ENCODE measurements at places on chromosomes 1 and 21. TPM values are rescaled to one million over a fixed set of nuclear protein-coding genes. Genes with fewer than 3 reads are reported as not detected.

DNA sequence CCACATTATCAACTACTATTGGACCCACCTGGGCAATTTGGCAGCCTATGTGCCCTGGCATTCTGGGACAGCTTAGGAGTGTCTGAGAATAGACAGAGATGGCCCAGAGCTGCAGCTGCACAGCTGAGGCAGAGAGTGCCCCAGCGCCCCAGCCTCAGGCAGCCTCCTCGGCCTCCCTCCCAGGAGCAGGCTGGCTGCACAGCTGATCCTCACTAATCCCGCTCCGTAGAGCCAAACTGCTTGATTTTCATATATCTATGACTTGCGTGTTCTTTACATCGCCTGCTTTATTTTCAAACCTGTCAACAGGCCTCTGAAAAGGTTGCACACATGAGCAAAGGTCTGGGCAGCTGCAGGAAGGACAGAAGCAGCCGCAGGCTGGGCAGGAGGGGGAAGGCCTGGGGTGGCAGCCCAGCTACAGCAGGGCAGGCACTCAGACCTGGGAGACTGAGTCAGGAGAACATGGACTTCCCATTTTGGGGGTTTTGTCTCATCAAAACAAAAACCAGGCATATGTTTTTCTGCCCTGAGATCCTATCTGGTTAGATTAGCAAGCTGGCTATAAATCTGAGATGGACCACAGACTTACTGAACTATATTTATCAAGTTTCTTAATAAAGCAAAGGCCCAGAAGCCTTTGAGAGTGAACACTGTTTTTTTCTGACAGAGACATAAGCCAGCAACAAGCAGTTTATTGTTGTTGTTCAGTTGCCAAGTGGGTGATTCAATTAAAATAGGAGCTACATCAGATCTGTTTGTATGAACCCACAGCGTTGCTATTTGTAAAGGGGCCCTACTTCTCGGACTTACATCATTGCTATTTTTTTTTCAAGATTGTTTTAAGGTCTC, 301.8 kb upstream of the DUSP10 start:
- peaks cover 9% of the 10 kb centered on the region for H3K4me1 ChIP-seq
- H3K4me3 ChIP-seq: no peak overlapping the region
- DNase-seq: no peak
- no peaks in the 10 kb centered on the region for H3K27me3 ChIP-seq

Gene TMEM82
- total RNA-seq: not detected

GRCh38 chr1:36775716-36776115, 258.6 kb downstream of the GRIK3 start:
- no peaks in the 10 kb centered on the region for H3K36me3 ChIP-seq
- DNase-seq: no peak
- peaks cover 34% of the 10 kb centered on the region for H3K27me3 ChIP-seq

GRCh38 chr1:194279975-194280374, 1093.6 kb upstream of the B3GALT2 start:
- H3K4me3 ChIP-seq: no peak overlapping the region
- peaks cover 6% of the 10 kb centered on the region for H3K36me3 ChIP-seq
- H3K27ac ChIP-seq: no peak overlapping the region
- H3K4me1 ChIP-seq: peaks cover 2% of the 10 kb centered on the region
- H3K27me3 ChIP-seq: no peaks in the 10 kb centered on the region
- DNase-seq: no peak

Gene CTBS
- total RNA-seq: 12.6 TPM

GRCh38 chr1:171110621-171111326, 20.1 kb downstream of the FMO3 start:
- no peak overlapping the region for H3K27ac ChIP-seq
- H3K27me3 ChIP-seq: peaks cover 12% of the 10 kb centered on the region
- no peak for DNase-seq
- H3K4me3 ChIP-seq: no peak overlapping the region
- no peaks in the 10 kb centered on the region for H3K4me1 ChIP-seq

- no peak overlapping the region for H3K4me3 ChIP-seq
- H3K4me1 ChIP-seq: peaks cover 19% of the 10 kb centered on the region
- H3K27ac ChIP-seq: peak overlapping the region; percentile 71
- H3K36me3 ChIP-seq: peaks cover under 1% of the 10 kb centered on the region
Observed at GRCh38 chr1:199089393-199090122, 450.7 kb downstream of the PTPRC start.

GRCh38 chr1:147225193-147225730, at the start of gene FMO5:
TSS of gene FMO5 (minus strand) at chr1:147225339. CDS start at chr1:147225029, 310 bp downstream.
- peak within 1 kb of the TSS; percentile 73 for H3K27ac ChIP-seq
- DNase-seq: peak; percentile 38
- peak within 1 kb of the TSS; percentile 86 for H3K4me3 ChIP-seq
- H3K36me3 ChIP-seq: no peaks in the 10 kb centered on the region
- peaks cover 6% of the 10 kb centered on the region for H3K27me3 ChIP-seq

DNA sequence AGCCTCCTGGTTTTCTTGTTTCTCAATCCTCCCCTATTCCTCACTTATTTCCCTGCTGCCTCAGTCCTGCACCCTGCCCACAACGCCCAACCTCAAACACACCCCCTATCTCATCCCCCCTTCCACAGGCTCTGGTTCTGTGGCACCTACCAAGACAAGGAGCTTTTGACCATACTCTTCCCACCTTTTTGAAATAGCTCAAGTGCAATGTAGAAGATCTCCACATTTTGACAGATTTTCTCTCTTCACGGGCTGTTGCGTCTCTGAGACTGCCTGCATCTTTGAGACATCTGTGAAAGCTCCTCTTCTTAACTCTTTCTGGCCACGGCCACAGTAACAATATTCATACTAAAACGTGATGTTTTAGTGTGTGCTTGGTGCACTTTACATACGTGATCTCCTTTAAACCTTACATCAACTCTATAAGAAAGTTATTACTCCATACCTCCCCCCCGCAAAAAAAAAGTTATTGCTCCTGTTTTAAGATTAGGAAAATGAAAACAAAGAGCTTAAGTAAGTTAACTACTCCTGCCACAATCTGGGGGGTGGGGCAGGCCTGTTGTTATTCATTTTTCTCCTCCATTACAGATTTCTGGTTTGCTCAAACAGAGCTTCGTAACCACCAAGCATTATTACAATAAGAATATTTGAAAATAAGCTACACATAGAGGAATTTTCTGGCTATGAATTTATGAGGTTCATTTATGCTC, 1.8 kb upstream of the SERBP1 start:
- peaks cover 35% of the 10 kb centered on the region for H3K4me1 ChIP-seq
- peaks cover 44% of the 10 kb centered on the region for H3K36me3 ChIP-seq
- peaks cover 5% of the 10 kb centered on the region for H3K27me3 ChIP-seq
- peak overlapping the region; percentile 98 for H3K4me3 ChIP-seq

- H3K4me3 ChIP-seq: no peak overlapping the region
- no peaks in the 10 kb centered on the region for H3K4me1 ChIP-seq
- H3K27me3 ChIP-seq: no peaks in the 10 kb centered on the region
- peak; percentile 39 for DNase-seq
Observed at GRCh38 chr1:202135221-202135721, 9.3 kb downstream of the ARL8A start.

DNA sequence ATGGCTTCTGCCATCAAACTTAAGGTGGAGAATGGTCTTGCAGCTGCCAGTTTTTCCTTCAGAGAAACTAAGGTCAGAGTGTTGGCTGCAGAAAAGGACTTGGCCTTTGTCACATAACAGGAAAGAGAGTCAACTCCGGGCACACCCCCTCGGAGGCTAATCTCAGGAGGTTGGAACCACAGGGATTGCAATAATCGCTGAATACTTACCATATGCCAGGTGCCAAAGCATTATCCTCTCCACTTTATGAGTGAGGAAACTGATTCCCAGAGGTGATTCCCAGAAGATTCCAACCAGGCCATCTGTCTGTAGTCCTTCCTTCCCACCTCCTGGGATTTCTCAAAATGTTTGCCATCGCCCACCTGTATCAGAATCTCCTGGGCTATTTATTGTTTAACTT, 54.0 kb downstream of the LACTBL1 start:
- H3K4me1 ChIP-seq: no peaks in the 10 kb centered on the region
- H3K4me3 ChIP-seq: no peak overlapping the region
- no peak overlapping the region for H3K27ac ChIP-seq
- peaks cover 7% of the 10 kb centered on the region for H3K27me3 ChIP-seq
- DNase-seq: no peak

DNA sequence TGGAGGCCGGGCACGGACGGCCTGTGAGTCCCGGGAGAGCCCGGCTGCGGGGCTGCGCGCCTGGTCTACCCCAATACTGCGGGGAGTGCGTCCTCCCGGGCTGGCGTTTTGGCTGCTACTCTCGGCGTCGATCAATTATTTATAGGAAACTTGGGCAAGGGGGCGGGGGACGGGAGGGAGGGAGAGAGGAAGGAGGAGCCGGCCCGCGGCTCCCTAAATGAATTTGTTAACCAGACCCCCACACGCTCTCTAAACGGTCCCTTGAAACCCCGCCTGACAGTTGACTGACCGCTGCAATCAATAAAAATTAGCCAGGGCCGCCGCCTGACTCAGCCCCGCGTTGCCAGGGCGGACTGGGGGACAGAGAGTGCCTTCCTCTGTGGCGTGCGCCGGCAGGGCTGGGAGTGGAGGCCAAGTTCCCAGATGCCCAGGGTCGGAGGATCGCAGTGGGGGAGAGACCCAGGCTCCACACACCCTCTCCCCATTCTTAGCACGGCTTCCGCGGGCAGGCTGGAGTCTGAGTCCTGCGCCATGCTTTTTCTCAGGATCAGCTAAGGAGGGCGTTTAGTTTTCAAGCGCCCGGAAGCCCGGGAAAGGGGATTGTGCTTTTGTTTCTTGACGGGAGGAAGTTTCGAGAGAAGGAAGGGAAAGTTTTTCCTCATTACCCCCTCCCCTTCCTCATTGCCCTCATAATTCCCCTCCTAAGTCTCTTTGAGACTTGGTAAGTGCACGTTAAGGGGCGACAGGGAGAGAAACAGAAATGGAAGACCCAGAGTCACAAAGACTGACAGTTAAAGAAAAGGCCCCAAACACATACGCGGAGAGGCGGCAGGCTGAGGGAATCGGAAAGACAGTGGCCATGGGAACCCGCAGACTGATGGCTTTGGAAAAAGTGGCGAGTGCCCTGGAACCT, 6.2 kb downstream of the PAX7 start:
- peaks cover 25% of the 10 kb centered on the region for H3K4me1 ChIP-seq
- H3K36me3 ChIP-seq: no peaks in the 10 kb centered on the region
- no peak overlapping the region for H3K27ac ChIP-seq
- peaks cover 100% of the 10 kb centered on the region for H3K27me3 ChIP-seq
- DNase-seq: no peak

DNA sequence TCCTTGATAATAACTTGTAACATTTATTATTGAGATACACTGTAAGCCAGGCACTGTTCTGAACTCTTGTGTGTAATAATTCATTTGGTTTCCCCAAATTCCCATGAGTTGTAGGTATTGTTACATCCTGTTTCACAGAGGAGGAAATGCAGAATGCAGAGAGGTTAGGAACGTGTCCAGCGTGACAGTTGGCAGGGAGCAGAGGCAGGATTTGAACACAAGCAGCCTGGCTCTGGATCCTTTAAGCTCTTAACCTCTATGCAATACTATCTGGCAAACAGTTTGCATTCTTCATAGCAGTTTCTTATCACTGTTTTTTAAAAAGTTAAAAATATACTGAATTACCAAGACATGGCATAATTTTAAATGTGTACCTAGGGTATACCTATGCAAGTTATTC, 30.5 kb downstream of the EEIG2 start:
- H3K36me3 ChIP-seq: peaks cover 5% of the 10 kb centered on the region
- H3K27me3 ChIP-seq: no peaks in the 10 kb centered on the region
- H3K27ac ChIP-seq: peak overlapping the region; percentile 68
- H3K4me3 ChIP-seq: no peak overlapping the region
- peaks cover 49% of the 10 kb centered on the region for H3K4me1 ChIP-seq

Gene HAO2
- total RNA-seq: not detected

Gene S100A7
- not detected for total RNA-seq

Gene PIGV
- total RNA-seq: 20.8 TPM

Gene C1orf185
- not detected for total RNA-seq

Gene LAMB3
- 0.89 TPM for total RNA-seq

DNA sequence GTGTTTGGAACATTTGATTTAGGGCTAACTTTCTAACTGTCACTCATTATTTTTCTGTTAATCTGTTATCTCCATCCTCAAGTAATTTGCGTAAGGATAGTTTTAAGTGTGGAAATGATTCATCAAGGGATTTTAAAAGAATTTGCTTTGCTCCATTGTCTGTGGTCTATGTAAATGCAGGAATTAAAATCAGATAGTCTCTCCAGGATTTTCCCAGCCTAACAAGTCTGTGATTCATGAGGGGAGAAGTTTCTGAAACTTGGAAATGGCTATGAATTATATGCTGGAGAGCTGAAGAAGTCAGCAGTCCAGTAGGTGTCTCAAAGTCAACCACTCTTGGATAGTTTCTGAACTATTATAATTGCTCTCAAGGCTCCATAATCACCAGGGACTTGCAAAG, 264.5 kb downstream of the MRPL39 start:
- no peak overlapping the region for H3K4me3 ChIP-seq
- no peak overlapping the region for H3K27ac ChIP-seq

DNA sequence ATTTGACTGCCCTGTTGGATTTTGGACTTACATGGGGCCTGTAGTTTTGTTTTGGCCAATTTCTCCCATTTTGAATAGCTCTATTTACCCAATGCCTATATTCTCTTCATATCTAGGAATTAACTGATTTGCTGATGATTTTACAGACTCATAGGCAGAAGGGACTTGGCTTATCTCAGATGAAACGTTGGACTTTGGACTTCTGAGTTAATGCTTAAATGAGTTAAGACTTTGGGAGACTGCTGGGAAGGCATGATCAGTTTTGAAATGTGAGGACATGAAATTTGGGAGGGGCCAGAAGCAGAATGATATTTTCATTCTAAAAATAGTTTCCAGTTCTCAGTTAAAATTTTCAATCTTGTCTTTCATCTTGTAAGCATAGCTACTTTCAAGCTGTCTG, 222.3 kb downstream of the COP1 start:
- peaks cover 72% of the 10 kb centered on the region for H3K36me3 ChIP-seq
- no peaks in the 10 kb centered on the region for H3K27me3 ChIP-seq
- no peak for DNase-seq
- H3K4me3 ChIP-seq: no peak overlapping the region

- H3K4me3 ChIP-seq: no peak overlapping the region
- no peaks in the 10 kb centered on the region for H3K36me3 ChIP-seq
- no peak for DNase-seq
- no peak overlapping the region for H3K27ac ChIP-seq
- H3K27me3 ChIP-seq: peaks cover 30% of the 10 kb centered on the region
Observed at GRCh38 chr1:199832451-199832850, 195.1 kb upstream of the NR5A2 start.

Gene B3GALT2
- not detected for total RNA-seq

- H3K4me3 ChIP-seq: peak overlapping the region; percentile 96
- H3K27me3 ChIP-seq: no peaks in the 10 kb centered on the region
- H3K36me3 ChIP-seq: peaks cover 25% of the 10 kb centered on the region
- H3K27ac ChIP-seq: peak overlapping the region; percentile 84
Observed at GRCh38 chr1:99850459-99851291, 514 bp downstream of the AGL start.

- no peak overlapping the region for H3K27ac ChIP-seq
- peaks cover 2% of the 10 kb centered on the region for H3K36me3 ChIP-seq
- H3K4me1 ChIP-seq: peaks cover 1% of the 10 kb centered on the region
- DNase-seq: no peak
Observed at GRCh38 chr1:8010080-8010664, 15.9 kb downstream of the ERRFI1 start.
